ENCODE measurements at places on chromosomes 3 and 15. TPM values are rescaled to one million over a fixed set of nuclear protein-coding genes. Genes with fewer than 3 reads are reported as not detected.
A peak's percentile ranks its signal among the peaks of the same experiment; 100 is the strongest.

LCMT2 gene
- 5.0 TPM for total RNA-seq

ZBBX gene
- total RNA-seq = not detected

NR2C2 gene
- 25.1 TPM for total RNA-seq

- no peaks in the 10 kb centered on the region for H3K27me3 ChIP-seq
- peak; percentile 47 for DNase-seq
- H3K4me1 ChIP-seq = peaks cover 33% of the 10 kb centered on the region
- H3K36me3 ChIP-seq = no peaks in the 10 kb centered on the region
- H3K4me3 ChIP-seq = no peak overlapping the region
- H3K27ac ChIP-seq = no peak overlapping the region
These were observed 43.8 kb upstream of the FBXL22 start for GRCh38 chr15:63553388-63553791.

DNA sequence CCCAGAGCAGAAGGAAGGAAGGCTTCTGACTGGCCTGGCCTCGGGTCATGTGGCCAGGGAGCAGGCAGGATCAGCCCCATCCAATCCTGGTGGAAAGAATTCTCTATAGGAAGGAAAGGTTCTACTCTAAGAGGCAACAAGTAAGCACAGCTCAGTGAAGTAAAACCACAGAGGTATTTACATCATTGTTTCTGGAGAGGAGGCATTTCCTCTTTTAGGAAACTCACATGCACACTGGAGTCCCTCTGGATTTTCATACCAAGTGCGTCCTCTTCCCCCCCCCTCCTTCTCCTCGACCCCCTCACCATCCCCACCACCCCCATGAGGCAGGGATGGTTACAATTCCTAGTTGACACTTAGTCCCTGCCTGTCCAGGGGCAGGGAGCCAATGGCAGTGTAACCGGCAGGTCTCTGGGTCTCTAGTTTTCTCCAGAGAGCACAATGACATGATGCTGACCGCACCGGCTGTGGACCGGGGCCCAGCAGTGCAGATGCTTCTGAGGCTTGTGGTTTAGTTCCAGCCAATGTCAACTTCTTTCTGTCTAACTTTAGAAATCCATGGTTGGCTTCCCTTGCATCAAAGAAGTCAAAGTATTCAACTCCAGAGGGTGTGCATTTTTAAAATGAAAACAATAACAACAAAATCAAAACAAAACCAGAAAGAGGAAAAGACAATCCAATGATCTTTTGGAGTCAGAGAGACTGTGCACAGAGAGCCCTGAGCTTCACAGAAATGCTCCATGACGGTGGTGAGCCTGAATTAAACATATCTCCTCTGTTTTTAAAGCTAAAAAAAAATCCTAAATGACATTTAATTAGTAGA lies 230.3 kb upstream of the TLE3 start:
- H3K4me3 ChIP-seq = no peak overlapping the region
- no peaks in the 10 kb centered on the region for H3K4me1 ChIP-seq
- no peaks in the 10 kb centered on the region for H3K36me3 ChIP-seq
- no peak for DNase-seq
- no peak overlapping the region for H3K27ac ChIP-seq
- no peaks in the 10 kb centered on the region for H3K27me3 ChIP-seq

GRCh38 chr3:150761831-150762661 lies 923 bp downstream of the SIAH2 start:
- DNase-seq = peak; percentile 59
- no peaks in the 10 kb centered on the region for H3K27me3 ChIP-seq
- peak overlapping the region; percentile 81 for H3K4me3 ChIP-seq
- H3K36me3 ChIP-seq = no peaks in the 10 kb centered on the region
- peaks cover 27% of the 10 kb centered on the region for H3K4me1 ChIP-seq
- H3K27ac ChIP-seq = peak overlapping the region; percentile 97

DNA sequence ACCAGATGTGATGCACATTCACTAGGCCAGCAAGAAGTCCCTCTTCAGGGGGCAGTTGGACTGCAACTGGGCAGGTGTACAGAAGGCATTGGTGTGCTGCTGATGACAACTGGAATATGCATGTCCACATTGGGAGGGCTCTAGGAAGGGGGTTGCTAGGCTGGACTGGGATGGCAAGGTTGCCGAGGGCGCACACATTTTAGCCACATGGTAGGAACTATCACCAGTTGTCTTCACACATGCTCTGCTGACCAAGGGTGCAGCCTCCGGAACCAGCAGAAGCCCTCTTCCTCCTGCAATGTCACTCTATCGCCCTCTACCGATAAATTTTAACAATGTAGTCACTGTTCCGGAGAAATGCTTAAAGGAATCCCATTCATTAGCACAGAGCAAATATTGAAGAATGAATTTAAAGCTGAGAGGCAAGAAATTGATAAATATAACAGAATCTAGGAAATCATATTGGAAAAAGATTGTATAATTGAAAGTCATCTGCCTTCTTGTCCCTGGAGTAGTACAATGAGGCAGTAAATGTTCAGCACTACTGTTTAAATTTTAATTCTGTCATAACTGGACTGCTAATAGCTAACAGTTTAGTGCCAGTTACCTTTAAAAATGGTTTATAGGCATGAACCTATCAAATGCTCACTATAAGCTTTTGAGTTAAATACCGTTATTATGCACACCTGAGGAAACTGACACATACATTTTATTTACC lies 22.6 kb upstream of the LYSMD4 start:
- no peaks in the 10 kb centered on the region for H3K27me3 ChIP-seq
- H3K36me3 ChIP-seq = no peaks in the 10 kb centered on the region
- DNase-seq = peak; percentile 60
- no peaks in the 10 kb centered on the region for H3K4me1 ChIP-seq

DNA sequence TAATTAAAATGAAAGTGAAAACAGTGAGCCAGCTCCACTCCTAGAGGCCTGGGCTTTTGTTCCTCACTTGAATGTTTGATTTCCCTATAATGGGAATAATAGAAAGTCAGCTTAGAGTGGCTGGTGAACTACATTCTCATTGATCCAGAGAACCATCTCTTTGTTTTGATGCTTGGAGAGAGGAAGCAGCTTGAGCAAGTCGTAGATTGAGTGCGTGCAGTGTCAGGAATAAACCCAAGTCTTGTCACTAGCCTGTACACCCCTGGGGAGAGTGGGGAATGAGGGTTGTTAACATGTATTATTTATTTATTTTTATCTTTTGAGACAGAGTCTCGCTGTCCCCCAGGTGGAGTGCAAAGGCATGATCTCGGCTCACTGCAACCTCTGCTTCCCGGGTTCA lies 885 bp upstream of the LSG1 start:
- H3K4me3 ChIP-seq = peak overlapping the region; percentile 56
- H3K36me3 ChIP-seq = no peaks in the 10 kb centered on the region
- peak overlapping the region; percentile 94 for H3K27ac ChIP-seq
- H3K27me3 ChIP-seq = peaks cover 3% of the 10 kb centered on the region

DNA sequence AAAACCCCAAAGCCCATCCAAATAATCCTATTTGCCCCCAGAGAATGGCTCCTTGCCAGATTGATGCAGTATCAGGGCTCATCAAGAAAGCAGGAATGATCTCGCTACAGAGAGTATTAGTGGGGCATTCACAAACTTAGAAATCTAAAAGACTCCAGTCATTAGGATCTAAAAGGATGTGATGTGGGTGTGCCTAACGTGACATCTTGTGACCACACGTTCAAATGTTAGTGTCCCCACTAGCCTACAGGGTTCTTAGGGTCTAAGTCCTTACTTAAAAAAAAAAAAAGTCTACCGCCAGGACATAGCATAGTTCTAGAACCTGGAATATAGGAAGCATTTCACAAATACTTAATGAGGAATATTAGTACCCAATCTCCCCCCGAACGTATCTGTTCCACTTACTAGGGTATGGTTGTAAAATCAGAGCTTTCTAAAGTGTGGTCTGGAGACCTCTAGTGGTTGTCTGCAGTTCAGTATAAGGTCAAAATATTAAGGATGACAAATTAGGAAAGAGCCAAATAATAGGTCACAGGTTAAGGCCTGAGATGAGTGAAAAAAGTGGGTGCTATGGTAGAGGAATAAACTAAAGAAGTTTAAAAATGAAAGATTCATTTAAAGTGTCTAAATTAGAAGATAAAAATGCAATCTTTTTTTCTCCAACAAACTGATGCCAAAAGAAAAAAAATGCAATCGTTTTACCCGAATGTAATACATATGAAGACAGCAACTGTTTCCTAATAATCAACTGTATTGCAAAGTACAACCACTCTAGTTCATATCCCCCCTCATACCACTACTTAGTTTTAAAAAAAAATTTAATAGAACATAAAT lies 4.2 kb upstream of the CHRM5 start:
- DNase-seq = no peak
- H3K27me3 ChIP-seq = no peaks in the 10 kb centered on the region
- no peak overlapping the region for H3K27ac ChIP-seq
- no peaks in the 10 kb centered on the region for H3K4me1 ChIP-seq
- H3K4me3 ChIP-seq = no peak overlapping the region
- H3K36me3 ChIP-seq = no peaks in the 10 kb centered on the region

DNA sequence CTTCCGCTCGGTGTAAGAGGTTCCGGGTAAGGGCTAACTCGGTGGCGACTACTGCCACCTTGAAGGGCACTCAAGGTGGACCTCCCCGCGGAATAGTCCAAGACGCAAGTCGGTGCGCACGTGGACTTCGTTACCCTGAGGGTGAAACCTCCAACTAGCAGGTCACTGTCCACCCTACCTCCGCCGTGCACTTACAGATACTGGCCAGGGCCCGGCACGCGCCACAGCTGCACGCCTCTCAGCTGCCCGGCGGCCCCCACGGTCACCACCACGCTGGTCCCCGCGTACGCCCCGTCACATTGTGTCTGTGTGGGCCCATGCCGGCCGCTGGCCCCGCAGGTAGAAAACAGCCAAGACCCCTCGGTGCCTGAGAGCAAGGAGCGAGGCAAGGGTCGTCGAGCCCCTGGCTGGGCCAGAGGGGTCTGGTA lies 1.1 kb downstream of the LTK start:
- no peaks in the 10 kb centered on the region for H3K36me3 ChIP-seq
- DNase-seq = peak; percentile 23
- no peaks in the 10 kb centered on the region for H3K27me3 ChIP-seq
- no peak overlapping the region for H3K27ac ChIP-seq

Data from pancreas (tissue), 10 donors.